ENCODE measurements at places on chromosomes 3 and 15. TPM values are rescaled to one million over a fixed set of nuclear protein-coding genes. Genes with fewer than 3 reads are reported as not detected.

OXTR gene
- 0.64 TPM for total RNA-seq

APOD gene
- total RNA-seq = 0.48 TPM

DNA sequence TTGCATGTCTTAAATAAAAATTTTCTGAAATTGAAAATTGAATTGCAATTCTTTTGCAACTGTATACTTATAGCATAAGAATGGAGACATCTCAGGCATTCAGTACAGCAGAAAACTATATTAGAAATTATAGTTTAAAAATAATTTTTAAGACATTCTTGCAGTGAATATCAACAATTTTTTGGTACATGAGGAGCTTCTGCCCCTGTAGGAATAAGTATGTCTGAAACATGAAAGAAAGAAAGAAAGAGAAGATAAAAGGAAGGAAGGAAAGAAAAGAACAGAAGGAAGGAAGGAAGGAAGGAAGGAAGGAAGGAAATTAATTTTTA lies 165.0 kb downstream of the GMNC start:
- no peak for DNase-seq

DNA sequence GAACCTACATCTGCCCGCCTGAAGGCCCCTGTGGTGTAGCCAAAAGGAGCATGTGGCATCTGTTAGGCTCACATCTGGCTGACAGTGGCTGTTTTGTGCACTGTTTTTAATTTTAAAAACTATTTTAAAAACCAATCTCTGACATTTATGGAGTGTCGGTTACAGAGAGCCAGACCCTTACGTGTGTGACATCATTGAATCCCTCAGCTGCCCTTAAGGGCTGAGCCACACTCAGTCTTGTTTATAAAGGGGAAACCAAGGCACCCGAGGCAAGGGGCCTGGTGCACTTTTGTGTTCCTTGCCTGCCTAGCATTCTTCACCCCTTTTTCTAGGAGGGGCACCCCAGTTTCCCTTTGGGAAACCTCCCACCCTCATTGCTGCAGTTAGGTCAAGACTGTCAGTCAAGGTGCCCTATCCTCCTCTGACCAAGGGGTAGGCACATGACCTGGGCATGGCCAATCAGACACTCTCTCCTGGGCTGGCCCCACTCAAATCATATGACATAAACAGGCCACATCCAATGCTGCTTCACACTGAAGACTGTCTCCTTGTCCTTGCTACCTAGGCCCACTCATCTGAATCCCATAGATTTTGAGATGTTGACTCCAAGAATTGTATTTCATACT lies 105.3 kb downstream of the LSM3 start:
- DNase-seq = no peak

DNA sequence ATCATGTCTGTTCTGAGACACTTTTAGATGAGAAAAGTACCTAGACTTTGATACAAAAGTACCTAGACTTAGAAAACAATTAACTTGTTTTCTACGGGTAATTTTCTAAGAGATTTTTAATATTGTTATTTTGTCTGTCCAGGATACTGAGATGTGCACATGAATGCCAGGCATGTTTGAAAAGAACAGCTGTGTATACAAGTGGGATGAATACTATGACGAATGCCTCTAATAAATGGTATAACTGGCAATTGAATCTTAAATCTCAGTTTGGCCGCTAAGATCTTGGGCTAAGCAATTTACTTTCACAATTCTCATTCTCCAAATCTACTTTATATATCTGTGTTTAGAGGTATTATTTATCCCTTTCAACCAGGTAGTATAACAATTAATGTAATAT lies 207.4 kb downstream of the CBLB start:
- no peak for DNase-seq

PRKCI gene
- total RNA-seq = 27.0 TPM

- DNase-seq = no peak
These were observed 322.8 kb upstream of the TPRG1 start for GRCh38 chr3:188848947-188849346.

DNA sequence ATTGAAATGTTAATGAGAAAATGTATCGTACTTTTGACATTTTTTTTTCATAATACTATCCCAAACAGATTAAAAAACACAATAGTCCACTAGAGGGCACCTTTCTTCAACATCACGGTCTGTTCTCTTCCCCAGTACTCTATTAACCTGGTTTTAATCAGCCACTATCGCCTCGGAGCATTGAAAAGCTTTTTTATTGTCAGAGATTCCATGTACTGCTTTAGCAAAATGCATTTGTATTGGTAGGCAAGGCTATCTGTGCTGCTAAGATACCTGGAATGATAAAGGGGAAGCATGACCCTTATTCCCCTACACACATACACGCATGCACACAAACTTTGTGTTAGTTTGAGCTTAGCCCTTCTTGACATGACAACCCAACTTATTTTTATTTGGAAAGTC lies 160.1 kb upstream of the IL12A start:
- DNase-seq = no peak

DNA sequence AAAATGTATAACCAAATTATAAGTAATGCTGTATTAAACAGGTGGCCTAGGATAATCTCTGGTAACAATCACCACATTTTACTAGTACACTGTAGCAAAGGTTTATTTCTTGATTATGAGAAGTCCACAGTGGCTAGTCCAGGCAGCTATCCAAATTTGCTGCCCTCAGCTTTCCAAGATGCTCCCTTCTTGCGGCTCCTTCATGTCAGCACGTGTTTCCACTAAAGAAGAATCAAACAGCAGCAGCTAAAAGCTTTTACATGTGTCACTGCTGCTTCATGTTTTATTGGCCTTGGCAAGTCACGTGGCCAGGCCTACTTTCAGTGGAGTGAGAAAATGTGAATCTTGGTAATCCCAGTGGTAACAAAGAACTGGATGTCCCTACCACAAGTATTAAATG lies 5.6 kb upstream of the RBMS3 start:
- DNase-seq = no peak

SYNPR gene
- total RNA-seq = not detected

GRCh38 chr3:172698631-172699030 lies 12.2 kb downstream of the NCEH1 start:
- DNase-seq = no peak

DNA sequence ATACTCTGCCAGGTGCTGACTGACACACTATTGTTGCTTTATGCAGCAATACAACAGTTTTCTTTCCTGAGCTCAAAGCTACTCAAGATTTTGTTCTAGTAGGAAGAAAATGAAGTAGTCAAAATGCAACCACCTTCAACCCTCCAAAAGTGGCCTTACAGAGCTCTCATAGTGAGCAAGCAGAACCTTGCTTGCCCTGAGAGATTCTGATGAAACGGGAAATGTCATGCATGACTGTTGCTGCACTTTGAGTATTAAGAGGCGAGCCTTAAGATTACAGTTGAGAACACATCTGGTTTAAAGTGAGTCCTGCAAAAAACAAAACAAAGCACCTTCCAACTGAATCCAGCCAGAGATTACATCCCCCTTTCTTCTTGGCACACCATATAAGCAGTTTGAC lies 29.7 kb downstream of the MINDY4B start:
- DNase-seq = peak; percentile 16

DNA sequence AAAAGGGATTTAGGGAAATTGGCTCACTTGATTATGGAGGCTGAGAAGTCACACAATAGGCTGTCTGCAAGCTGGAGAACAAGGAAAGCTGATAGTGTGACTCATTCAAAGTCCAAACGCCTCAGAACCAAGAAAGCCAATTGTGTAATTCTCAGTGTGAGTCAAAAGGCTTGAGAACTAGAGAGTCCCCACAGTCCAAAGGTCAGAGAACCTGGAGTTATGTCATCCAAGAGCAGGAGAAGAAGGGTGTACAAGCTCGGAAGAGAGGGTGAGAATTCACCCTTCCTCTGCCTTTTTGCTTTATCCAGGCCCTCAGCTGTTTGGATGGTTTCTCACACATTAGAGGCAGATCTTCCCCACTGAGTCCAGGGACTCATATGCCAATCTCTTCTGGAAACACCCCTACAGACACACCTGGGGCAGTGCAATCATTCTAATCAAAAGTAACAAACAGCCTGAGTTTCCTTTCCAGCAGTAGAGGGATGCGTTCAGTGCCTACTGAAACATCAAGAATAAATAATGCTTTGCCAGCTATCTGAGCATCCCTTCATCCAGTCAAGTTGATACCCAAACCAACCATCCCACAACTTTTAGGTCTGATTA lies 271.5 kb downstream of the SATB1 start:
- DNase-seq = no peak

DNA sequence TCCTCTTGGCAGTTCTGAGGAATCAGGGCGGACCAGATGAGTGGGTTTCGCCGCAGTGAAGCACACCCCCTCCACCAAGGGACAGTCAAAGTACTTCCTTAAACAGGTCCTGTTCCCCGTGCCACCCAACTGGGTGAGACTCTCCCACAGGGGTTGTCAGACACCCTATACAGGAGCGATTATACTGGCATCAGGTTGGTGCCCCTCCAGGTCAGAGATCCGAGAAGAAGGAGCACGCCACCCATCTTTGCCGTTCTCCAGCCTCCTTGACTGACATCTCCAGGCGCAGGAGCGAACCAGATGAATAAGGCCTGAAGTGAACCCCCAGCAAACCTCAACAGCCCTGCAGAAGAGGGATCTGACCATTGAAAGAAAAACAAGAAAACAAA lies 108.1 kb upstream of the ZBTB20 start:
- DNase-seq = no peak

DNA sequence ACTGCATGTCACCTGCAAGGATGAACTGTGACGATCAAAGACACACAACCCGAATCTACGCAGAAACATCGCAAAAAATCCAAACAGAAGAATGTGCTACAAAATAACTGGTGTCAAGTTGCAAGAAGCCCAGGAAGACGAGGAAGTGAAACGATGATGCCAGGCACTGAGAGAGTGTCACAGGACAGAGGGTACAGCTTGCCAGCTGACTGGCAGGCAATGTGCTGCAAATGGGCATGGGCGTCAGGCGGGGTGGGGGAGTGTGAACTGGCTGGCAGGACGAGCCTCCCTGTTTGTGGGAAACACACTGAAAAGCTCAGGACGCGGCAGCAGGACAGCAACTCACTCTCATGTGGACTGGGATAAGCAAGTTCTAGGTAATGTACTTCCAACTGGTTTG lies 28.9 kb upstream of the OCA2 start:
- no peak for DNase-seq

- no peak for DNase-seq
These were observed 152.6 kb upstream of the UMPS start for GRCh38 chr3:124577494-124578167.

GRCh38 chr3:37628711-37629301 lies 232.9 kb upstream of the CTDSPL start:
- DNase-seq = no peak

DNA sequence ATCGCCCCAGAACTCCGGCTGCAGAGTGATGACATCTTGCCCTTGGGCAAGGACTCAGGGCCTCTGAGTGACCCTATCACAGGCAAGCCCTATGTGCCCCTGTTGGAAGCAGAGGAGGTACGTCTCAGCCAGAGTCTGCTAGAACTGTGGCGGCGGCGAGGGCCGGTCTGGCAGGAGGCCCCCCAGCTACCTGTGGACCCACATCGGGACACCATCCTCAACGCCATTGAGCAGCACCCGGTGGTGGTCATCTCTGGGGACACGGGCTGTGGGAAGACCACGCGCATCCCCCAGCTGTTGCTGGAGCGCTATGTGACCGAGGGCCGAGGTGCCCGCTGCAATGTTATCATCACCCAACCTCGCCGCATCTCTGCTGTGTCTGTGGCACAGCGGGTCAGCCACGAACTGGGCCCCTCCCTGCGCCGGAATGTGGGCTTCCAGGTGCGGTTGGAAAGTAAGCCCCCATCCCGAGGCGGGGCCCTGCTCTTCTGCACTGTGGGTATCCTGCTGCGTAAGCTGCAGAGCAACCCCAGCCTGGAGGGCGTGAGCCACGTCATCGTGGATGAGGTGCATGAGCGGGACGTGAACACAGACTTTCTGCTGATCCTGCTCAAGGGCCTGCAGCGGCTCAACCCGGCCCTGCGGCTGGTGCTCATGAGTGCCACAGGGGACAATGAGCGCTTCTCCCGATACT lies 43.4 kb downstream of the DHX30 start:
- no peak for DNase-seq

DNA sequence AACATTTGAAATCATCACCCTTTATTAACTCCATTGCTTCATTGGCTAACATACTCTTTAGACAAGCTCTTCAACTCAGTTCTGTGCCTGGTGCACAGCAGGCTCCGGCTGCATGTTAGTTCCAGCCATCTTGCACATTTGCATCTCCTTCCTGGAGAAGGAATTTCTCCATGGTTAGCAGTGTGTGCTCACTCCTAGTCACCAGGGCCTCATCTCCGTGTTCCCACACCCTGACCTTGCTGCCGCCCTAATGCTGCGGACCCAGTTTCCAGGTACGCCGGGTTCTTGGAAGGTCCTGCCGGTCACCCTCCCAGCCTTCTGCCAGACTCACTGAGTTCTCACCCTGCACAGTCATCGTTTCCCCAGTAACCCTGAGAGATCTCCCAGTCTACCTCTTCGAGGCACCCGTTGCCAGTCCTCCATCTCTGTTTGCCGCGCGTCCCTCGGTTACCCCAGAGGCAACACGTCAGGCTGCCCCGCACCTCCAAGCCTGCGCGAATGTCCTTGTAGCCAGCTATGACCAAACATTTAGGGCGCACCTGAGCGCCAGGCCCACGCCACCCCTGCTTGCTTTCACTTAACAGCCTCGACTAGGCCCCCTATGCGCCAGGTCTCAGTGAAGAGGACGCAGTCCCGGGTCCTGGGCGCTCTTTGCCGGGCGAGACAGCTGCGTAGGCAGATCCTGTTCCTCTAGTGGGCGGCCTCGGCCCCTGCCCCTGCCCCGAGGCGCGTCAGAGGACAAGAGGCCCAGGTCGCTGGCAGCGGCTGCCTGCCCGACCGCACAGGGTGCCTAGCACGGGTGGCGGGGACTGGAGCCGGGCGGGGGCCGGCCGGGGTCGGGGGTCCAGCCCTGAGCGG lies 747 bp upstream of the ZNF592 start:
- peak; percentile 83 for DNase-seq

- peak; percentile 33 for DNase-seq
These were observed 2.9 kb downstream of the SCN5A start for GRCh38 chr3:38646630-38647029.

IL17RD gene
- total RNA-seq = 0.02 TPM

C3orf70 gene
- total RNA-seq = not detected

NANOGP8 gene
- not detected for total RNA-seq

DNA sequence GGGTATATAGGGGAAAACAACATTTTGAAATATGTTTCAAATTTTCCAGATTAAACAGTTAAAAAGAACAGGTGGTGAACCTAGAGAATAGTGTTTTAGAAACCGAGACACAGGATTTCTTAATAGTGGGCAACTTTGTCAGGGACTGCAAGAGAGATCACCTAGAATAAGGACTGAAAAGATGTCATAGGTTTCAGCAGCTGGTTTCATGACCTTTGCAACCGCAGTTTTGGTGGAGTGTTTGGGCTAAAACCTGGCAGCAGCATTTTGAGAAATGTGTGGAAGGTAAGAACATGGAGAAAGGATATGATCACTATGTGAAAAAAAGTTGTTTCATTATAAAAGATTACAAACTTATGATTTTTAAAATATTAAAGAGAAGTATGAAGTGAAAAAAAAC lies 34.9 kb downstream of the PRKCI start:
- DNase-seq = peak; percentile 64

- DNase-seq = no peak
These were observed 521.9 kb upstream of the RGMA start for GRCh38 chr15:93610944-93611343.

Data from activated CD4-positive, alpha-beta memory T cell treated with anti-CD3 and anti-CD28 coated beads for 36 hours (primary cell).